ENCODE measurements at places on chromosomes 5 and 9.

DNA sequence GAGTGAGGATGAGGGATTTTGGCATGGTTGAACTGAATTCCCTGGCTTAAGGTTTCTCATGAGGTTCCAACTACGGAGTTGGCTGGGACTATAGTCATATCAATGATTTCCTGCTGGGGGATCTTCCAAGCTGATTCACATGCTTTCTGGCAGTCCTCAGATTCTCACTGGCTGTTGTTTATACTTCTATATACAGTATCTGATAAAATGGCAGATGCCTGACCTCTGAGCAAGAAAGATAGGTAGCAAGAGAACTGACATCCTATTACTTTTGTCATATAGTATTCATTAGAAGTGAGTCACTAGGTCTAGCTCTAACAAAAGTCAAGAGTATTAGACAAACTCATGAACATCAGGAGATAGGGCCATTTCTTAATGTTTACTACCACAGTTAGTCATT is 440.9 kb upstream of the EDIL3 start:
- DNase-seq: no peak

- DNase-seq: no peak
Observed at GRCh38 chr9:93081931-93082330, 14.1 kb upstream of the CARD19 start.

DNA sequence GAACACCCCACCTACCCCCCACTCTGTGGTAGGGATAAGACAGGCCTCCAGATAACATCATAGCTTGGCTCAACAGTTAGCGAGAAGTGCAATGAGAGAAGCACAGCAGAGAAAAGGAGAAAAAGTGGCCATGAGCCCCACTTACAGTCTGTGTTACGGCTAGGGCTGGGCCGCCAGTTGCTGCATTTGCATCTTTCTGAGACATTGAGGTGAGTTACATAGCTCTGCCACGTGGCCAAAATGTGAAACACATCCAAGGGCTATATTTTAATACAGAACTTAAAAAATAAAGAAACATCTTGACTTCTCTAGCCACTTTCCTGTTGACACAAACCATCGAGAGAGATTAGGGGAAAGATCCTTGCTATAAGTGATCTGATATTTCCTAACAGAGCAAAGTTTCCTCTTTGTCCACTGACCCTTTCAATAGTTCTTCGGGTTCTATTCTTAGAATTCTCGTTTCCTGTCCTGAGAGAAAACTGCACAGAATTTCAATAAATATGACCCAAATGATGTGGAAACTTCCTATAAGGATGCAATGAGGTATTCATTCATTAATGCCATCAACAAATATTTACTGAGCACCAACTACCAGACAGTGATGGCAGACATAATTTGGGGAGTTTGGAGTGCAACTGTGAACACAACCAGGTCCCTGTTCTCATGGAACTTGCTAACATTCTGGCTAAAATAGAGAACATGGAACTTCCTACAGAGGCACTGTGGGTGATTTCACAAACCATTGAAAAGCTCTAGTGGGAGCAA is 3.2 kb upstream of the TLE4 start:
- DNase-seq: no peak

- peak; percentile 15 for DNase-seq
Observed at GRCh38 chr5:72138943-72139521, 31.8 kb downstream of the MAP1B start.

GRCh38 chr9:116928884-116929283 is 241.8 kb downstream of the TRIM32 start:
- no peak for DNase-seq

DNA sequence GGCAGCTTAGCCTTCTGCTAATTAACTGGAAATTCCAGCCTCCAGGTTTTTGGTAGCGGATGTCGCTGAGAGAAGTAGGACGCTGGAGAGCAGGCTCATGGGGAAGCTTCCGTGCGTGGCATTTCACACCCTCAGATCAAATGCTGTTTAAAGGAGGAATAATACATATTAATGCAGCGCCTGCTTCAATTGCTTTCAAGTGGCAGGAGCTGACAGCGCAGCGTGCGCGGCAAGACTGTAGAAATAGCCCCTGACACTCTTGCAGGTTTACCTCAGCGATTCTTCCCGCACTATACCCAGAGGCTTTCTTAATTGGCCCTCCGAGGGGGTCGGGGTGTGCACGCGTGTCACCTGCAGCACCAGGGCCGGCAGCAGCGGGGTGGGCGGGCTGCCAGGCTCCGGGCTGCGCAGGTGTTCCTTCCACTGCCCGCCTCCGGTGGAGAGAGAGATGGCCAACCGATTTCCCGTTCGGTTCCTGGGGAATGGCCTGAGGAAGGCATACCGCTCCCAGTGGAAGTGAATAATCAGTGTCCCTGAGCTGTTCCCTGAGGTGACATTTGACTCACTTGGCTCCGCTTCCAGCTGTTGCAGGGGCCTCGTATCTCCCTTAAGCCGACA is 427.9 kb downstream of the KCTD16 start:
- no peak for DNase-seq

DNA sequence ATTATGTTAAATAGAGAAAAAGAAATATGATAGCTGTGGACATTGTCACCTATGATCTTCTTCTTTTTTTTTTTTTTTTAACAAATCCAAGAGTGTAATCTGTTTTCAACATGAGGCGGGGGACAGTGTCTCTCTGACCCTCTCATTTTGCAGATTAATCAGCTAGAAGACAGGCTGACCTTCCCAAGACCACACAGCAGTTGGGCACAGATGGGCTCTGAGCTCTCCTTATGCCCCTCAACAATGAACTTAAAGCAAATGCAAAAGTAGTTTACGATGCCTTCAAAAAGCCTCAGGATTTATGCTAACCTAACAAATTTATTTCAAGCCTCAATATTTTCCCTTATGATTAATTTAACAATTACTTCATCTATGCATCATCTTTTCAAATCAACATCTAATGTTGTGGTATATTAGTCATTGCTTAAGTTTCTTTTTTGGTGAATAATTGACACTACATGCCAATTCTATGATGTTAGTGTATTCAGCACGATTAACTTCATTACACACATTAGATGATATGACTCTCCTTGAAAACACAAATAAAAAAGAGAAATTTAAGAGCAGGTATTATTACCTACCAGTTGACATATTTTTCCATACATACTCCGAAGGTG is 7.4 kb downstream of the NFIL3 start:
- no peak for DNase-seq

DNA sequence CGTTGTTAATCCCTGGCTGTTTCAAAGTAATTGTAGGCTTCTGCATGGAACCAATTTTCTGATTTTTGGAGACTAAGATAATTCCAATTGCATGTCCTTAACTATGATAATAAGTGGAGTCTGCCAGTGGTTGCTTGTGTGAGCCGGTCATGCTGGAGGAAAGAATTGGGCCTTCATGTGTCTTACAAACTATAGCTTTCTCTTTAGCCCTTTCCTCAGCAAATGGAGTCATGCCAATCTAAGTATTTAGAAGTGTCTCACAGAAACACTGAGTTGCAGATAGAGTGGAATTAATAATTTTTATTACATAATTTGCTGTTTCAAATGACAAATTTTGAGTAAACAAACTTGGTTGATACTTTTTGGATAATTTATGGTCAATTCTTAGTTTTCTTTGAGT is 200.4 kb downstream of the FBXL7 start:
- no peak for DNase-seq

DNA sequence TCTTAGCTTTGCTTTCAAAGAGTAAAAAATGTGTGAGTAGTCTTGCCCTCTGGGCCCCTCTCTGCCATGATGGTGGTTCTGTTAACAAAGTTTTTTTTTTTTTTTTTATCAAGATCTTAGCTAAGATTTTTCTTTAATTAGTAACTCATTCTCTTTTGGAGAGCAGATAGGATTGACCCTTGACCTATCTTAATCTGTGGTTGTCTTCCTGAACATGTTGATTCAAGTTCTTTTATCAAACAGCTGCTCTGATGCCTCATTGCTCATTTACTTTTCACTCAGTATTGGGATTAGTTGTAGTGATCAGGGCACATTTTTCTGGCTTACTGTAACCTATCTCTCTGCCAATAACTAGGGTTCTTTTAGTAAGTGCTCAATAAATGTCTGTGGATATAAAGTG is 106.3 kb downstream of the PCSK5 start:
- DNase-seq: no peak

GRCh38 chr9:128503870-128504269 is 649 bp upstream of the GLE1 start:
- DNase-seq: no peak

- no peak for DNase-seq
Observed at GRCh38 chr5:125607018-125607417, 816.2 kb upstream of the GRAMD2B start.

- DNase-seq: no peak
Observed at GRCh38 chr5:158414333-158414762, 555.4 kb upstream of the CLINT1 start.

DNA sequence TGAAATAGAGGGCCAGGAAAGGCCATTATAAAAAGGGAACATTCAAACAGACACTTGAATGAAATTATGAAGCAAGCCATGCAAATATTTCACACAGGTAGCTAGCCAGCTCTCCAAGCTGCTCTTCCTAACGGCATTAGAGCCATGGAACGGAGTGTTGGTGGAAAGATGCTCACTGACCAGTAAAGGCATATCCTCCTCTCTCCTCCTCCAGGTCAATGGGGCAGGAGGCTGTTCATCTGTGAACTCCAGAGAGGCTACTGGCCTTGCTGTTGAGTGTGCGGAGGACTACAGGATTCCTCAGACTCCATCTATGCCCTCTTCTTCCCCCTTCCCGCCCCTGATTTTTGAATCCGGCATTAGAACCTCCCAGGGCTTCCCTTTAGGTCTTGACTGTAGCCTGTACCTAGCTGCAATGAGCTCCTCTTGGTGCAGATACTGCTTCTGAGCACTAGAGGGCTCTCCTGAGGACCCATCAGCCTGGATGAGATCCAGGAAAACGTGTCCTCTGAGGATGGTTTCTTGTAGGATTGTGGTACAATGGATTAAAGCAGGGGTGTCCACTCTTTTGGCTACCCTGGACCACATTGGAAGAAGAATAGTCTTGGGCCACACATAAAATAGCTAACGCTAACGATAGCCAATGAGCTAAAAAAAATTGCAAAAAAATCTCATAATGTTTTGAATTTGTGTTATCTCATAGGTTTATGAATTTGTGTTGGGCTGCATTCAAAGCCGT is 162.2 kb downstream of the SREK1 start:
- peak; percentile 41 for DNase-seq

DNA sequence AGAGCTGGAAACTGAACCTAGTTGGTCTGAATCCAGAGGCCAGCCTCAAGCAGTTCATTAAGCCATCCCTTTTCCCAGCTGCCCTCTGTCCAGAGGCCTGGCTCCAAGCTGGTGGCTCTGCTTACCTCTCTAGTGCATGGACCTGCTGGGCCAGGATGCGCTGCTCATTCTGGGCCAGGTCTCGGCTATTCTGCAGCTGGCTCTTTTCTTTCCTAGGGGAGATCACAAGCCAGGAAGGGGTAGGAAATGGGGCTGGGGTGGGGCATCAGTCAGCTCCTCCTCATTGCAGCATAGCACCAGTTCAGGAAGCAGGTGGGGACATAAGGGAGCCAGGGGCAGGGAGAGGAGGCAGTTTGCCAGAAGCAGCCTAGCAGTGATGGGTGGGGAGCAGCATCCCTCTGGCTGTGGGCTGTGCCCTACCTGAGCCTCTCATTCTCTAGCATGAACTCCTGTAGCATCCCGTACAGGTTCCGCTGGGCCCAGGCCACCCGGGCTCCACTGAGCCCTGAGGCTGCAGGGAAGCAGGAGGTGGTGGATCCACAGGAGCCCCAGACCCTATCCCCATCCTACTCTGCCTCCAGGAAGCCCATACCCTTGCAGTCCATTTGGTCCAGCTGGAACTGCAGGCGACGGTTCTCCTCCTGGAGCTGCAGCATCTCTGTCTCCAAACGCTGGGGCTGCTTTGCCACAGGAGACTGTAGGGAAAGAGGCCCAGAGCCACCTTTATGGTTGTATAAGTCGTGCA is 5.2 kb downstream of the KIF12 start:
- DNase-seq: no peak

DNA sequence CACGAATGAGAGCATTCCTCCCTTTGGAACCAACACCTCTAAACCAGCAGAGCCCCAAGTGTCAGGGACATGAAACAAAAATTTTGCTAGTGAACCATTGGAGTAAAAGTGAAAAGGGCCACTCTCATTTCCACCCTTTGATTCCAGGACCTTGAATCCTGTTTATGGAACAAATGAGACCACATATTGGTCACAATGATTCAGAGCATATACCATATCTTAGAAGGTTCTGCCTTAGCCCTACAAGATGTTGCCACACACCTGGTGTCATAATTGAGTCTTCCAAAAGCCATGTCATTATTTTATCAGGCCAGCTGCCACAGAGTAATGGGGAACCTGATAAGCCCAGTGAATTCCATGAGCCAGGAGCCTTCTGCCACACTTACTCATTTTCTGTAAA is 66.3 kb upstream of the ZBTB43 start:
- no peak for DNase-seq

DNA sequence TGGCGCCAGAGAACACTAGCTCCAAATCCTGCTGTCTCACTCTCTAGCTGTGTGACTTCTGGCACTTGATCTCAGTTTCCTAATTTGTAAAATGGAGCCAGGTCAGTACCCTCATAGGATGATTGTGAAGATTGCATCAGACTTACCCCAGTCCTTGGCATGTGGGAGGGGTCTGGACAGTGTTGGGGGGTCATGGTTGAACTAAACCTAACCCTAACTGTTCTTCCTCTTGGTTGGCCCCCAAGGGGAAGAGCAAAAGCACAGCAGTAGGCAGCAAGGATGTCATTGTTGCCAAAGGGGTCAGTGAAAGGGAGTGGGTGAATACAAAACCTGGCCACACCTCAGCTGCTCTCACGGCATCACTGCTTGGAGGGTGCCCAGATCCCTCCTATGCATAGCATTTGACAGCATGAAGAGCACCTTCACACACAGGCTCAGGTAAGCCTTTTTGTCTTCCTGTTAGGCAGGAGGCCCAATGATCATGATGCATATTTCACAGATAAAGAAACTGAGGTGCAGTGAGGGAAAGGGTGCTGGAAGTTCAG is 15.7 kb upstream of the CXCL14 start:
- no peak for DNase-seq

DNA sequence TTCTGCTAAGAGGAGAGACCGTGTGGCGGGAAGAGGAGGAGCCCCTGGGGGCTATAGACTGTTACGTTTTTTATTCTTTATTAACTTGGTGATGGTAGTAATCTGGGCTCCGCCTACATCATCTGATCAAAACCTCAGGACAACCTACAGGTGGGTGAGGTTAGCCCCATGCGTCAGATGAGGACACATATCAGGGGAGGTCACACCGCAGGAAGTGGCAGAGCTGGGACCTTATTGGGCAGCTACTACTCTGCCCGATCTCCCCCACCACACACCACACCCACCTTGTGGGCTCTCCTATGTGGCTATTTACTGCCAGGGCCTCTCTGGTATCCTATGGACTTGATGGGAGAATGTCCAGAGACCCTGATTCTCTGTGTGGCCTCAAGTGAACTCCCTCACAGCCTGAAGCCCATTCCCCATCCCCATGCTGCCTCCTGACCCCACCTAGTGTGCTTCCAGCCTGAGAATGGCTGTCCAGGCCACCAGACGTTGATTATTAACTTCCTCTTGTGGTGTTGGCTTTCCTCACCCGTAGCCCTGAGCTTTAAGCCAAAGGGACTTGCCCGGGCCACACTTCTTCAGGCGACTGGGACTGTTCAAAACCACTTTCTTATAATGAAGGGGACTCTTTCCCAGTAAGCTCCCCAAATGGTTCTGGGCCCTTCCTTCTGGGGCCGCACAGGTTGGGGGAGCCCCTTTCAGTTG is 8.2 kb downstream of the UNC5A start:
- no peak for DNase-seq

- DNase-seq: no peak
Observed at GRCh38 chr9:134995792-134996120, 78.0 kb upstream of the FCN1 start.

Data from T1000 (cell line).